SK-MEL-5 (cell line): ENCODE measurements at places on chromosomes 5 and 9. TPM values are rescaled to one million over a fixed set of nuclear protein-coding genes. Genes with fewer than 3 reads are reported as not detected.
A peak's percentile ranks its signal among the peaks of the same experiment; 100 is the strongest.

- DNase-seq, result no peak
Observed at GRCh38 chr9:25917731-25918362, 239.6 kb upstream of the TUSC1 start.

- no peak for DNase-seq
Observed at GRCh38 chr5:56514245-56514644, 281.1 kb upstream of the ANKRD55 start.

- no peak for DNase-seq
Observed at GRCh38 chr9:27344776-27345175, 47.8 kb upstream of the EQTN start.

DNA sequence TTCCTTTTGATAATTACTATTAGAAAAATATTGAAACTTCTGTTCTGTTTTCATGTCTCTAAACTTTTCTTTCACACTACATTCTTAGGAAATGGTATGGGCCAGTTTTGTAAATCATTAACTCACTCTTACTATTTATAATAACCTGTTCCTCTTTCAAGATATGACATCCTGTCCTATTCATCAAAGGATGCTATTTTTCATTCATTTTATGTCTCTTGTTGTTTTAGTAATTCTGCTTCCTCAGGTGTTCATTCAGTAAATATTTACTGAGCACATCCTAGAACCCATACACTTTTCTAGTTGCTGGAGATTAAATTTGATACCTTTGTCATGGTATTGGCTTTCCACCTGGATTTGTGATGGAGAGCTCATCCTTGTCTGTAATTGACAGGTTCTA, 58.0 kb downstream of the GDA start:
- DNase-seq, result no peak

DNA sequence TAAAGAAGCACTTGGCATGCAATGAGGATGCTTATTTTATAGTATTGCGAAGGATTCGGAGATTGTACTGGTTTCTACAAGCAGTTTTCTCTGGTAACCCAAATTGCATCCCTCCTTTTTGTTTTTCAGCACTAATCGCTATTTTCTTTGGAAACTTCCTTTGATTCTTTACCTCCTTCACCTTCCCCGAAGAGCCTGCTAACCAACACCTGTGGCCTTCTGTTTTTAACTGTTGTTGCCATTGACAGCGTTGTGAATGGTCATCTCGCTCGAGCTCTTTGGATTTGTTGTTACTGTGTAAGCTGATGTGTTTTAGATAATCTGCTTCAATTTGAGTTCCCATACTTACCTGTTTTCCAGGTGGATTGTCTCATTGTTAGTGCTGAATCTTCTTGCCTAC, 1.1 kb downstream of the CNOT6 start:
- no peak for DNase-seq

ZNF618 gene
- total RNA-seq, result 2.2 and 3.2 TPM in 2 replicates

ZMAT2 gene
- total RNA-seq, result 53.4 and 58.9 TPM in 2 replicates

- DNase-seq, result no peak
Observed at GRCh38 chr9:131405428-131405827, 11.5 kb downstream of the PRRC2B start.

- peak; percentile 62 for DNase-seq
Observed at GRCh38 chr9:111897601-111898137, 1.1 kb downstream of the UGCG start.

COL23A1 gene
- total RNA-seq, result not detected in 2 replicates

- DNase-seq, result no peak
Observed at GRCh38 chr5:44499381-44499780, 110.2 kb upstream of the FGF10 start.

DNA sequence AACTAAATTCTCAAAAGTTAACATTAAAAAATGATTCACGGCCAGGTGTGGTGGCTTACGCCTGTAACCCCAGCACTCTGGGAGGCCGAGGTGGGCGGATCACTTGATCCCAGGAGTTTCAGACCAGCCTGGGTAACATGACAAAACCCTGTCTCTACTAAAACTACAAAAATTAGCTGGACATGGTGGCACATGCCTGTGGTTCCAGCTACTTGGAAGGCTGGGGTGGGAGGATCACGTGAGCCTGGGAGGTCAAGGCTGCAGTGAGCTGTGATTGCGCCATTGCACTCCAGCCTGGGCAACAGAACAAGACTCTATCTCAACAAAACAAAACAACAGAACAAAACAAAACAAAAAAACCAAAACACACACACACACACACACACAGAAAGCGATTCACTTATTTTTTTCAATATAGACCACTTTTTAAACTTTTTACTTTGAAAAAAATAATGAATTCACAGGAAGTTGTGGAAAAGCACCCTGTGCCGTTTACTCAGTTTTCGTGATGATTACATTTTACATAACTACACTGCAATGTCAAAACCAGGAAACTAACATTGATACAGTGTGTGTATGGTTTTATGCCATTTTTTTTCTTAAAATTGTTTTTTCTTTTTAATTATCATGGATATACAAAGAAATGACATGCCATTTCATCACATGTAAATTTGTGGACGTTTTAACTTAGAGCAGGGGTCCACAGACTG, 73.7 kb downstream of the TENT4A start:
- no peak for DNase-seq

DNA sequence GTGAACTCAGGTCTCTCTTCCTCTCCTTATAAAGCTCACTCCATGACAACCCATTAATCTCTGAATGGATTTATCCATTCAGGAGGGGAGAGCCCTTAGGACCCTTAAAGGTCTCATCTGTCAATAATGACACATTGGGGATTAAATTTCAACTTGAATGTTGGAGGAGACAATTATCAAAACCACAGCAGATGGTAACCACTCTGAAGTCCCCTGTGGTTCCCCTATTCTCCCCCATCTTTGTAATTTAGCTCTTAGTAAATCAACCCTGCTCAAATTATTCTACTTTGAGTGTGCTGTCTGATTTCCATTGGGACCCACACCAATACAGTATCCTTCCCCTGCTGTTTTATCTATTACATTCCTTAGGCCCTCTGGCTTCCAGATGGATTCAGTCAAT, 72.0 kb upstream of the RAI14 start:
- DNase-seq, result no peak

GRCh38 chr5:156560002-156560401, 233.0 kb downstream of the SGCD start:
- no peak for DNase-seq

DNA sequence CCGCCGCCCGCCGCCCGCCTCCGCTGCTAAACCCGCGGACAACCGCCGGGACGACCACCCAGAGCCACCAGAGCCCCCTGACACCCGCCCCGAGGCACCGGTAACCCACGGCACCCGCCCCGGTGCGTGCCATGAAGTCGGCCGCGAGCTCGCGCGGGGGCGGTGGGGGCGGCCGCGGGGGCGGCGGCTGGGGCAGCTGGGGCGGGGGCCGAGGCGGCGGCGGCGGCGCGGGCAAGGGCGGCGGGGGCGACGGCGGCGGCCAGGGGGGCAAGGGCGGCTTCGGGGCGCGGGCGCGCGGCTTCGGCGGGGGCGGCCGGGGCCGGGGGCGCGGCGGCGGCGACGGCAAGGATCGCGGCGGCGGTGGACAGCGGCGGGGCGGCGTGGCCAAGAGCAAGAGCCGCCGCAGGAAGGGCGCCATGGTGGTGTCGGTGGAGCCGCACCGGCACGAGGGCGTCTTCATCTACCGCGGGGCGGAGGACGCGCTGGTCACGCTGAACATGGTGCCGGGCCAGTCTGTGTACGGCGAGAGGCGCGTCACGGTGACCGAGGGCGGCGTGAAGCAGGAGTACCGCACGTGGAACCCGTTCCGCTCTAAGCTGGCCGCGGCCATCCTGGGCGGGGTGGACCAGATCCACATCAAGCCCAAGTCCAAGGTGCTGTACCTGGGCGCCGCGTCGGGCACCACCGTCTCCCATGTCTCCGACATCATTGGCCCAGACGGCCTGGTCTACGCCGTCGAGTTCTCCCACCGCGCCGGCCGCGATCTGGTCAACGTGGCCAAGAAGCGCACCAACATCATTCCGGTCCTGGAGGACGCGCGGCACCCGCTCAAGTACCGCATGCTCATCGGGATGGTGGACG, 499 bp downstream of the FBLL1 start:
- DNase-seq, result no peak

SLC34A1 gene
- total RNA-seq, result 0.16 and 0.19 TPM in 2 replicates

- no peak for DNase-seq
Observed at GRCh38 chr5:59322058-59322457, 571.5 kb downstream of the PDE4D start.

TNFAIP8 gene
- 5.6 and 7.5 TPM in 2 replicates for total RNA-seq

OXCT1 gene
- total RNA-seq, result 42.1 and 46.5 TPM in 2 replicates

- DNase-seq, result no peak
Observed at GRCh38 chr5:148794729-148795561, 31.5 kb upstream of the ADRB2 start.

- DNase-seq, result no peak
Observed at GRCh38 chr5:134567641-134568336, 42.3 kb downstream of the JADE2 start.

GRCh38 chr9:84481636-84482218, 141.2 kb upstream of the SLC28A3 start:
- no peak for DNase-seq

SLC6A7 gene
- total RNA-seq, result not detected in 2 replicates

PDE6A gene
- total RNA-seq, result 0.08 and 0.26 TPM in 2 replicates

PFN3 gene
- not detected in 2 replicates for total RNA-seq

GADD45G gene
- not detected in 2 replicates for total RNA-seq

GRCh38 chr5:140136624-140137023, 10.9 kb downstream of the IGIP start:
- no peak for DNase-seq

DNA sequence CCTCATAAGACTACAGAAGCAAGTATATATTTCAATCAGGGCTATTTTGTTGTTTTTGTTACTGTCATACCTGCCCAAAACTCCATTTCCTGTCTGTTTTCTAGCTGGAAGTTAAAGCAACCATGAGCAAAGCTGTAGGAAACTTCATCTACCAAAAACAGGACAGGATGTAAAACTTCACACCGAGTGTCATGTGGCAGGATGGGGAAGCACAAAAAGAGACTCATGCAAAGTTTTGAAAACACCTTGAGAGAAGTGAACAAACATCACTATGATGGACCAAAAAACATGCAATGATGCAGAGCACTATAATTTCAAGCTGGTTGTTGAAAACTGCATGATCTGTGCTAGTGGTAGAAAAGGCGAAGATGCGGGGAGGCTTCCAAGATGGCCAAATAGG, 6.3 kb upstream of the GZMA start:
- DNase-seq, result no peak

DNA sequence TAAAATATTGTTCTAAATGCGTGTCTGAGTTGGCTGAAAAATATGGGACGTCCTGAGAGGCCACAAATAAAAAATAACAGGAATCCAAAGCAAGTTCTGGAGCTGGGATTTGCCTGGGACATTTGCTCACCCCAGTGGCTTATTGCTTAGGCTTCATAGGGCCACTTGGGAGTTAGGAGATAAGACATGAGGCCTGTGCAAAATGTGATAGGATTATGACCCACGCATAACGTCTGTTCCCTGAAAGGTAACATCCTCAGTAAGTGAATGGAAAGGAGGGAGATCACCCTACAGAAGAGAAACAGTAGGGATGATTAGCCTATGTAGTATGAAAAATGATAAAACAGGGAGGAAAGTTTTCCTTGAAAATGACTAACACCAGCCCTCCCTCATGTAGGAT, 269.4 kb downstream of the EPB41L4A start:
- no peak for DNase-seq

PCDHB11 gene
- 0.55 and 0.75 TPM in 2 replicates for total RNA-seq

- no peak for DNase-seq
Observed at GRCh38 chr5:71706906-71707305, 12.2 kb upstream of the CARTPT start.

DNA sequence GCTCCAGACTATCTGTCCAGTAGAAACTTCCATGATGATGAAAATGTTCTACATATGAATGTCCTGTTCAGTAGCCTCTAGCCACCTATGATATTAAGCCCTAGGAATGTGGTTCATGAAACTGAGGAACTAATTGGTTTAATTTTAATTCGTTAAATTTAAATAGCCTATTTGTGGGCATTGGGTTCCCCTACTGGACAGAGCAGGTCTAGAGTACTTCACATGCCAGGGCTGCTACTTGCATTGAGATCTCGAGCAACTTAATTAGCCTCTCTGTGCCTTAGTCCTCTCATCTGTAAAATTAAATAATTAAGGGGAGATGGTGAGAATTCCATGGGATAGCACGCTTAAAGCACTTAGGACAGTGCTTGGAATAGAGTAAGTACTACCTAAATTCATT, 160.0 kb downstream of the PAPPA start:
- DNase-seq, result peak; percentile 6

- DNase-seq, result no peak
Observed at GRCh38 chr9:100357501-100357900, 4.8 kb upstream of the TEX10 start.

SGTB gene
- total RNA-seq, result 11.1 and 12.0 TPM in 2 replicates

TNIP1 gene
- 40.4 and 43.9 TPM in 2 replicates for total RNA-seq

- DNase-seq, result no peak
Observed at GRCh38 chr5:91307048-91307447, 76.1 kb downstream of the ARRDC3 start.

- DNase-seq, result no peak
Observed at GRCh38 chr5:94577466-94578245, 40.7 kb downstream of the KIAA0825 start.

DNA sequence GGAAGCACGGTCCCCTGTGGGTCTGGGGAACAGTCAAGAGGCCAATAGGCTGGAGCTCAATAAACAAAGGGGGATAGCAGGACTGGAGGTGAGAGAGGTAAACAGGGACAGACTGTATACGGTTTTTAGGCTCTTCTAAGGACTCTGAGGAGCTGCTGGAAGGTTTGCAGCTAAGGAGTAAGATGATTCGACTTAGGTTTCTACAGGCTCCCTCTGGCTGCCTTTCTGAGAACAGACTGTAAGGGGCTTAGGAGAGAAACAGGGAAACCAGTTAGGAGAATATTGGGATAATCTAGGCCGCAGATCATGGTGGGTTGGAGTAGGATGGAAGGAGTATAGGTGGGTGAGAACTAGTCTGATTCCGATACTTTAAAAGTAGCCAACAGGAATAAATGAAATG, 10.4 kb downstream of the CDK5RAP2 start:
- peak; percentile 22 for DNase-seq
